ENCODE measurements at places on chromosomes 5 and 9.

DNA sequence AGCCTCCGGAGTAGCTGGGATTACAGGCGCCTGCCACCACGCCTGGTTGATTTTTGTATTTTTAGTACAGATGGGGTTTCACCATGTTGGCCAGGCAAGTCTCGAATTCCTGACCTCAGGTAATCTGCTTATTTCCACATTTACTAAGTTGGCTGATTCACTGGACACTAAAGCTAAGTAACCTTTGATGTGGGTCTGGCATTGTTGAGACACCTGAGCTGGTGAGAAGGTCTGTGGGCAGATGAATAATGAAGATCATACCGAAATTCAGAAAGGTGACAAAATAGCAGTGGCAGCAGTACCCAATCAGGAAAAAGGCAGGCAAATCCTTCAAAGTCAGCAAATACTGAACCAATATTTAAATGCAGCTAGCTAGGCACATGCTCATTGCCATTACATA is 210.6 kb upstream of the ZNF608 start:
- no peak for DNase-seq

- no peak for DNase-seq
Measured at GRCh38 chr5:25027061-25027460, 382.3 kb upstream of the CDH10 start.

DNA sequence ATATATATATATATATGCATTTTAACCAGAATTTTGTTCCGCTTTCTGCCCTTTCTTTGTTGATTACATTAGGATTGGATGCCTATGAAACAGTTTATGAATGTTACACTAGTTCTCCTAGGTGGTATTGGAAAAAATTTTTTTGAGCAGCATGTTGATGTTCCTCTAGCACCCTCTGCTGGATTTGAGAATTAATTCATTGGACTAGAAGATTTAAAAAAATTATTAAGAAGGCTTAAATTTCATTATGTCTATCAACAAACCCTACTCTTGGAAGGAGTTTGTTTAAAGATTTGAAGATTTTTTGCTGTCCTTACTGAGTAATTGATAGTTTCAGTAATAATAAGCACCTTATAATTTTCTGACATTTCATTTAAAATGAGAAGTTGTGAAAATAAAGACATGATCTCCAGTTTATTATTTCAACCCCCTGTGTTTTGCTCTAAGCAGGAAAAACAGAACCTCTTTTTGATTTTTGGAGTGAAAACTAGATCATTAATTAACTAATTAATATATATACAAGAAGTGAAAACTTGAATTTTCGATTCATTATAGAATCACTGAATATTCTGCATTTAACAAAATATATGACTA is 89.6 kb downstream of the CCDC171 start:
- no peak for DNase-seq

GRCh38 chr5:132674671-132675506 is 1.1 kb downstream of the IL4 start:
- peak; percentile 72 for DNase-seq

- no peak for DNase-seq
Measured at GRCh38 chr9:100492952-100493351, 20.0 kb downstream of the TMEFF1 start.

GRCh38 chr5:171543148-171543815 is 123.8 kb downstream of the FGF18 start:
- no peak for DNase-seq

DNA sequence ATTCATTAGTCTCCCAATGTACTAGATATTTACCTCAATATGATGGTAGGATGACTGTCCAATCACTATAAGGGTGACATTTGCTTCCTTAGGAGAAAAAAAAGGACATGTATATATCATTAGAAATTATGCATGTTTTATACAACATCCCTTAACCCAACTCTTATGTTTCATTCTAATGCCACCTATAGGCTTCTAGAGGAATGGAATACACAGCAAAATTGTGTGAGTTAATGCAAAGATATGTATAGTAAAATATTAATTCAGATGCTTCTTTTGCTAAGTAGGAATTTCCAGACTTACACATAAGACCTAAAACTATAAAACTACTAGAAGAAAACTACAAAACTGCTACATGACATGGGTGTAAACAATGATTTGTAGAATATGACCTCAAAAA is 3.5 kb downstream of the PRXL2C start:
- DNase-seq: no peak

GRCh38 chr9:125683486-125683885 is 23.5 kb downstream of the MAPKAP1 start:
- DNase-seq: no peak

- DNase-seq: no peak
Measured at GRCh38 chr5:35540002-35540401, 77.7 kb upstream of the SPEF2 start.

Data from GM12864 (cell line).